ENCODE measurements at places on chromosomes 1 and 21.

GRCh38 chr1:32496127-32496526 is 31.3 kb downstream of the ZBTB8B start:
- DNase-seq: no peak

GRCh38 chr1:243394601-243395464 is 139.0 kb downstream of the SDCCAG8 start:
- DNase-seq: no peak

DNA sequence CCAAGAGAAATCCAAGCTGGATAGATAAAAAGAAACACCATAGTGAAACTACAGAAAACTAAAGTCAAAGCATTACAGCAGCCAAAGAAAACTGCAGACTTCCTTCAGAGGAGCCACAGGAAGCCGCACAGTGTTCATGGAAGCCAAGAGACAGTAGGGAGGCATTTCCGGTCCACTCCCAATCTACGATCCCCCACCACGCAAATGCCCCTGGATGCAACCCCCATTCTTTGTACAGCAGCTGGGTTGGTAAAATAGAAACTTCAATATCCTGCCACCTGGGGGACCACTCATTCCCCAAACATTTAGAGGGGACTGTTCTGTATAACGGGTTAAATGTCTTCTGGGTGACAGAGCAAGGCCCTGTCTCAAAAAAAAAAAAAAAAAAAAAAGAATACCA is 43.9 kb upstream of the TSPEAR start:
- DNase-seq: no peak

DNA sequence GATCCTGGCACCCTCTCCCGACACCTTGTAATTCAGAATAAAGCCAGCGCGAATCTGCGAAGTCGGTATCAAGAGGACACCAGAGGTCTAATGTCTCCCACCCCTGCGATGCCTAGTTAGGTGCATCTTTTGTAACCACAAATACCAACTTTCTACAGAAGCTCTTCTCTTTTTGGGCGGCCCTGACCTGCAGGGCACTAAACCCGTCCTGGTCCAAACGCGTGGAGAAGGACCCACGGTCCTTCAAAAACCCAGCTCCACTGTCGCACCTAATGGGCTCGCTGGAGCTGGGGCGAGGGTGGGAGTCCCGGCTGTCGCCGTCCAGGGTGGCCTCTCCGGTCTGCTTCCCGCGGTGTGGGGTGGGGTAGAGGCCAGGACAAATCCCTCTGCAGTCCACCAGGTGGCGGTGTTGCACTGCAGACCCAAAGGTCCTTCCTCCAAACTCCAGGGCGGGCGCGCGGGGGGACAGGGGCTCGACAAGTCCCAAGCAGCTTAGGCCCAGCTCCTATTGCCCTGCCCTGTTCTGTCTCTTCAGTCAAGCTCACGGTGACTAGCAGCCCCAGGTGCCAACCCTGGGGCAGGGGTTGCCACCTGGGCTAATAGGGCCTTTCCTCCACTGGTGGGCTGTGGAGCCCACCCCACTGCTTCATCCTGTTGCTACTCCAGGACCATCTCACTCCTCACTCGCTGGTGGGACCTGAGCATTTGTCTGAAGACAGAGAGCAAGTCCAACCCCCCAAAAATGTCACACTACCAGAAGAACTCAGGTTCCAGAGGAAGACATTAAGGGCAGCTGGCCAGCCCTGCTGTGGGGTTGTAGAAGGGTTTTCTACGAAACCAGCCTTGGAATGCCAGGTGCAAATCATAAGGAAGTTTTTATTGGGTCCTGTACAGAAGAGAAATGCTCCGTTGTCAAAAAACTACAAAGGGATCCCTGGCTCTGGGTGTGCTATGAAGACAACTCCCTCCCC is 2.8 kb downstream of the HES3 start:
- peak; percentile 73 for DNase-seq

GRCh38 chr1:153292740-153293479 is 19.8 kb downstream of the PGLYRP3 start:
- DNase-seq: no peak

- no peak for DNase-seq
Measured at GRCh38 chr1:202281316-202282024, 60.3 kb downstream of the UBE2T start.

DNA sequence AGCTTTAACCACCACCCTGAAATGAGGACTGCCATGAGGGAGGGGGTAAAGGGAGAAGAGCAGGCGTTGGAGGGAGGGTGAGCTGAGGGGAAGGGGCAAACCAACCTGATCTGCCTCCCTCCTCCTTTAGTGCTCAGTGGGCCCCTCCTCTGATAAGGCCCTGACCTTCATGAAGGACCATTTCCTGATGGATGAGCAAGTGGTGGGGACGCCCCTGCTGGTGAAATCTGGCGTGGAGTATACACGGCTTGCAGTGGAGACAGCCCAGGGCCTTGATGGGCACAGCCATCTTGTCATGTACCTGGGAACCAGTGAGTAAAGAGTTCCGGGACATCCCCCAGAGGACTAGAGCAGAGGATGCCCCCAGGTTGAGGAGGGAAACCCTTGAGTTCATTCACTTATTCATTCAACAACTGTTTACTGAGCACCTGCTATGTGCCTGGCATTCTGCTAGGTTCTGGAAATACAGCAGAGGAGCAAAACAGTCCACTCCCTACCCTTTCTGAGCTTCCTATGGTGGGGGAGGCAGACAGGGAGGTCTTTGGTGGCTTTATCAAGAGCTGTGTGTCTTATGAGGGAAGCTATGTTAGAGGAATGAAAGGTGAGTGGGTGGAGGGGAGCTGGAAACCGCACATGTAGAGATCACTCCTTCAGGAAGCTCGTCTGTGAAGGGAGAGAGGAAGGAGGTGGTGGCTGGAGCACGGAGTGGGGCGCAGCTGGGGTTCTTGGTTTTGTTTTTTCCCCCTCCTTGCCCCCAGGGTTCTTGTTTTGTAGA is 19.5 kb downstream of the SEMA4A start:
- DNase-seq: no peak

GRCh38 chr1:156160000-156160742 is 6.8 kb downstream of the SEMA4A start:
- no peak for DNase-seq
